Anterior cingulate cortex (tissue), 58 donors: ENCODE measurements at places on chromosomes 6 and 20.

DNA sequence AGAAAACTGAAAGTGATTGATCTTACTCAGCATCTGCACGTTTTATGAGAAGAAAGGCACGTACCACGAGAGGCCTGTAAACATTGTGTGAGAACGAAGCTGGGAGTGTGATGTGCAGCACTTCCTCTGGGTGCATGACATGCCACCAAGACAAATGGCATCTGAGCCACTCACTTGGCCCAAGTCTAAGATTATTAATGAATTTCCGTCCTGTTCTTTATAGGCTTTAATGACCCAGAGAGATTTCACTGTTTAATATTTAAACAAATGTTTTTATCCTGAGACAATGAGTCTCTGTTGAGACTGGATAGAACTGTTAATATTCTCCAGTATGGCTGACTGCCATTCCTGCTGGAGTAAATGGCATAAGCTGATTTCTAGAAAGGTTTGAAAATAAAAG, 172.6 kb upstream of the PHACTR1 start:
- no peak for DNase-seq

DNA sequence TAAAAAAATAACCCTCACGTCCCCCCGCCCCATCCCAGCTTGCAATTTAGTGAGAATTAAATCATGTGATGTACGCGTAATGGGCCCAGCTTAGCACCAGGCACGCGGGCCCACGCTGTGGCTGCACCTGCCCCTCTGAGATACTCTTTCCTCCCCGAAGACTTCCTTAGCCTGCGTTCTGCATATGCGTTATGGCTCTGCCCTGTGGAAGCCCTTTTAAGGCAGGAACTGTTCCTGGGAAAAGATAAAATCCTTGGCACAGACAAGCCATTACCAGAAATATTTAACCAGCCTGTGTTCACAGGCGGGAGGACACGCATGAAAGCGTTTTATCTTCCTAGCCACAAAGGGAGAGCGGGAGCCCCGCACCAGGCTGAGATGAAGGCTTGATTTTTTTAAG, 311.0 kb downstream of the LRFN2 start:
- DNase-seq, result no peak

DNA sequence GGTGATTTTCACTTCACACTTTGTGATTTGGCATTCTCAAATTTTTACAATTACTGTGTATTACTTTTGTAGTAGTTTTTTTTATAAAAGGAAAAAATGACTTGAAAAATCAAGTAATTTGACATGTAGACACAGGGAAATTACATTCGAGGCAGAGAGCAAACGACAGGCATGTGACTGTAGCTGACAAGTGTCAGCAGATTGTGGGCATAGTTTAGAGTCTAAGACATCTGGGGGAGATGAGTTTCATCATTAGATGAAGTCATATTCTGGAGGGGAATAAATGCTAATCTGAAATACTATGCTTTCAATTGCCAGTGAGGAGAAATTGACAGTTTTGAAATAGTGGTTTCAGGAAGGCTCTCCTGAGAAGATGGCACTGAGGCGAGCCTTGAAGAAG, 126.0 kb downstream of the MTHFD1L start:
- no peak for DNase-seq

- DNase-seq, result no peak
Measured at GRCh38 chr20:54468082-54468481, 7.3 kb upstream of the DOK5 start.

DNA sequence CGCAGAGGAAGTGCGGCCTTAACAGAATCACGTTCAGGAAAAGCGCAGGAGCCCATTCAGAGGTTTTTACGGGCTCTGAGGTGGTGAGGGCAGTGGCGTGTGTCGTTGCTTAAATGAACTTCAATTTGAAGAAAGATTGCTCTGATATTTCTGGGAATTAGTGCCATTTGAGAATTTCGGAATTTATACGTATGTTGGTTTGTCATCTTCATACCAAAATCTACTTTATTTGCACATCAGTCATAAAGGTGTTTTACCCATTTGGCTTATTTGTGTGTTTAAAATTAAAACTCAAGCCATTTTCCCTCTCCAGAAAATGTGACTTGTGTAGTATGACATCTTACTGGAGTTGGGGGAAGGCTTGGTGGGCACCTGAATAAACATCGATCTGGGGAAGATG, 48.1 kb upstream of the TULP4 start:
- DNase-seq, result no peak

DNA sequence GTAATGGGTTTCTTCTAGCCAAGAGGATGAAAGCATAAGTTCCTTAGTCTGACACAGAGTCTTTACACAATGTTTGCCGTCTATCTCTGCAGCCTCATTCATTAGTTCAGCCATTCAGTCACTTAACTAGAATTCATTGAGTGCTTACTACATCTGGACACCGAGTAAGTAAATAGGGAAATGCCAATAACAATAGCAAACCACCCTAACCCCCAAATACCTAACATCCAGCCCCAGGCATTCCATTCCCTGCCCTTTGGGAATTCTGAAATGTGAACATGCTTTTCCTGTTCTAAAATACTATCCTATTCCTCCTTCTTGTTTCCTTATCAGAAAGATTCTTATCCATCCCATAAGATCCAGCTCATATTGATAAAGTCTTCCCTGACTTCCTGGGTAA, 277.6 kb upstream of the RNF217 start:
- no peak for DNase-seq

GRCh38 chr20:7352165-7352564, 584.7 kb downstream of the BMP2 start:
- DNase-seq, result no peak

DNA sequence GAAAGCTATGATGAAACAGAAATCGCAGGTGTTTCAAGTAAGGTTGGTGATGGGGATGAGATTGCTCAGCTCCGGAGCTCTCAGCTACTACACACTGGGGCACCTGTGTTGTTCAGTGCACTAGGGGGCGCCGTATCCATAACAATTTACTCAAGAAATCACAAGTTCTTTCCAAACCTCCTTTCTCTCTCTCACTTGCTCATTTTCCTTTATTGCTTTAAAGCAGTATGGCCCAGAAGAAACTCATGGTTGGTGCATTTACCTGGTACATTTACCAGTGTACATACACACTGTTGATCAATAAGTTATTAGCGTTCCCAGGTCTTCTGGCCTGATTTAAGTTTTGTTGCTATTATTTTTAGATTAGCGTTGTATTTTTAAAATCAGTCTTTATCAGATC, 235.2 kb upstream of the TAB2 start:
- DNase-seq, result peak; percentile 43

- no peak for DNase-seq
Measured at GRCh38 chr6:18845896-18846295, 458.7 kb downstream of the RNF144B start.

- DNase-seq, result no peak
Measured at GRCh38 chr6:3294921-3295871, 36.4 kb downstream of the PSMG4 start.

GRCh38 chr20:5393218-5393870, 76.6 kb upstream of the PROKR2 start:
- DNase-seq, result no peak
